ENCODE measurements at places on chromosomes 2 and 18. TPM values are rescaled to one million over a fixed set of nuclear protein-coding genes. Genes with fewer than 3 reads are reported as not detected.

Gene EIF2B4
- total RNA-seq: 26.6 TPM

Gene CD8B2
- total RNA-seq: not detected

Gene PRKAG3
- total RNA-seq: not detected

Gene COLEC12
- total RNA-seq: 25.9 TPM

Gene MC4R
- total RNA-seq: 0.32 TPM

Gene PTPRN
- total RNA-seq: 50.5 TPM

Gene GCG
- not detected for total RNA-seq

Gene UCN
- not detected for total RNA-seq

Gene RBM44
- 0.11 TPM for total RNA-seq

Gene TCF4
- 60.7 TPM for total RNA-seq

Data from GM23248 (cell line).